ENCODE measurements at places on chromosomes 6 and 20.

DNA sequence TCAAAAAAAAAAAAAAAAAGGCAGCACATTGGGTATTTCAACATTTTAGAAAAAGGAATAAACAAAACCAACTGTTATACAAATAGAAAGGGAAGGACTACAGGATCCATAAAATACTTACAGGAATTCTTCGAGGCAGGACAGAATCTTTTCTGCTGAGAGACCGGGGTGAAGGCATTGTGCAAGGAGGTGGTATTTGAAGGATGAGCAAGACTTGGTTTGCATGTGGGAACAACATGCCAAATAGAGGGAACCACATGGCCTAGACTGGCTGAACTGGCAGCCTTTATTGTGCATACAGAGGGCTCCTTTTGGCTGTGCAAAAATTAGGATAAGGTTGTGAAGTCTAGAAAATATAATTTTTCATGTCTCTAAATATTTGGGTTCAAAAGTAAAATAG is 62.9 kb downstream of the SCAND1 start:
- no peak overlapping the region for H3K4me3 ChIP-seq
- H3K36me3 ChIP-seq = peaks cover 2% of the 10 kb centered on the region
- no peak overlapping the region for H3K27ac ChIP-seq
- DNase-seq = no peak
- peaks cover 4% of the 10 kb centered on the region for H3K27me3 ChIP-seq

GRCh38 chr6:22029171-22029570 is 267.7 kb downstream of the PRL start:
- no peaks in the 10 kb centered on the region for H3K4me1 ChIP-seq
- no peak for DNase-seq
- H3K27ac ChIP-seq = no peak overlapping the region
- no peak overlapping the region for H3K4me3 ChIP-seq

DNA sequence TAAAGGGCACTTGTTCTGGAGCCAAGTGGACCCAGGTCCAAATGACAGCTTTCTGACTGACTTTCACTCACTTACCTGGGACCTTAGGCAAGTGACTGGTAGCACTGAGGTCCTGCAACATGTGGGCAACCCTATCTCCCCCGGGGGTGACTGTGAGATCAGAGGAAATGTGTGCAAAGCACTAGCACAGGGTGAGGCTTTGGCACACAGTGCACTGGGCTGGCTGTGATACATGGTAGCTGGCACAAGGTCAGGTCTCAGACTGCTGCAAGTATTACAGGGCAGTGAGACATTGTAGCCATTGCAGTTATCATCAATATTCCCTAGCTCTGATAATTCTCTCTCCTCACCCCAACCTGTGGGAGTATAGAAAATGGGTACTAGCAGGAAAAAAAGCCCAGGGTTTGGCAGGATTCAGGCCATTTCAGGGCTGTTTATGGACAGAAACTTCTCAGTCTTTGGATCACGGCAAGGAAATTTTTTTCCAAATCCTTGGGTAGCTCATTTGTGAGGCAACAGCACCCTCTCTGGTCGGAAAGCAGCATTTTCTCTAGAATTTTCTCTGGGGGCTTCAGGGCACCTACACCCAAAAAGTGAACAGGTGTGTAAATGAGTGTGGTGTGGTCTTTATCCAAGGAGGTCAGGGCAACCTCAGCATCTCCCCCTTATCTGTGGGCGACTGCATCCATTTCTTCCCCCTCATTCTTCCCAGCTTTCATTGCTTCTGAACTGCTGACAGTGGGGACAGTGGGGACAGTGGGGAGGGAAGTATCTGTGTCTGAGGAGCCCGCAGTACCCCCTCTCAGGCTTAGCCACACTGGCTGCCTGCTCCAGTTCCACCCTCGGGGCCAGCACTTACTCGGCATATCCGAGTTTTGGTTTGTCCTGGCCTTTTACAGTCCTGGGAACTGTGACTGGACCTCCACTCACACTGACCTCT is 148.7 kb upstream of the PHACTR3 start:
- no peak overlapping the region for H3K27ac ChIP-seq
- DNase-seq = no peak
- H3K36me3 ChIP-seq = no peaks in the 10 kb centered on the region
- H3K4me3 ChIP-seq = no peak overlapping the region

DNA sequence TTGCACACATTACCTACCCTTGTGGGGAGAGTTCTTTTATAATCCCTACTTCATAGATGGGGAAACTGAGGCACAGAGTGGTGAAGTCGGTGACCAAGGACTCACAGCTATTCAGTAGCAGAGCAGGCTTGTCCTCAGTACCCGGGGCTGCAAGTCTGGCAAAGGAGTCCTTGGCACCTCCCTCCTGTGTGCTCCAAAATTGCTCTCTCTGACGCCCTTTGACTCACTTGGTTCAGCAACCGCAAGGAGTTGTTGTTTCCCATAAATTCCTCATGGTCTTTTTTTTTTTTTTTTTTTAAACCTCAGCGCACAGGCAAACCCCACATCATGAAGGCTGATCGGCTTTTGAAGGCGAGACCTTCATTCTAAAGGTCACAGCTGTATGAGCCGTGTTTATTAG is 143.2 kb downstream of the CEBPB start:
- no peak overlapping the region for H3K4me3 ChIP-seq
- peaks cover 13% of the 10 kb centered on the region for H3K27me3 ChIP-seq
- peaks cover 12% of the 10 kb centered on the region for H3K4me1 ChIP-seq
- no peak for DNase-seq
- H3K36me3 ChIP-seq = peaks cover 3% of the 10 kb centered on the region

GRCh38 chr20:396619-397431 is 11.3 kb upstream of the RBCK1 start:
- no peak for DNase-seq
- H3K36me3 ChIP-seq = peaks cover 23% of the 10 kb centered on the region
- H3K4me3 ChIP-seq = no peak overlapping the region

GRCh38 chr6:130675072-130675471 is 152.1 kb upstream of the SMLR1 start:
- peaks cover 3% of the 10 kb centered on the region for H3K36me3 ChIP-seq
- no peak for DNase-seq
- no peaks in the 10 kb centered on the region for H3K27me3 ChIP-seq
- H3K27ac ChIP-seq = no peak overlapping the region
- H3K4me1 ChIP-seq = no peaks in the 10 kb centered on the region

DNA sequence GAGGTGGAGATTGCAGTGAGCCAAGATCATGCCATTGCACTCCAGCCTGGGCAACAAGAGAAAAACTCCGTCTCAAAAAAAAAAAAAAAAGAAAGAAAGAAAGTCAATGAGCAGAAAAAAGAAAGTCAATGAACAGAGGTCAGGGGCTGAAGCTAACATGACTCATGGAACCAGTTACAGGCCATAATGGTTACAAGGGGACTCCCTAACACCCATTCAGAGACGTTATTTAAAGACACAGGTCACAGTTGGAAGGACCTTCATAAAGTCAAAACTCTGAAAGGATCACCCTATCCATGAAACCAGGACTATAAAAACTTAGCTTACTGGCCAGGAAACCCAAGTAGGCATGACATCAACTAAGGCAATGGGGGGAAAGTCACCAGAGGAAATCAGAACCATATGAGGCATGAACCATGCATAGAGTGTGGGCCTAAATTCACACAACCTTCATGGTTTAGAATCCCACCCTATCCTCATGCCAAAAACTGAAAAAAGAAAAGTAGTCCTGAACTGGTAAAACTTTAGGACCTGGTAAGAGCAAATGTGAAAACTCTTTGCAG is 18.2 kb downstream of the FBXL4 start:
- peaks cover 11% of the 10 kb centered on the region for H3K36me3 ChIP-seq
- H3K27me3 ChIP-seq = no peaks in the 10 kb centered on the region
- H3K4me3 ChIP-seq = no peak overlapping the region
- H3K27ac ChIP-seq = no peak overlapping the region
- peaks cover 56% of the 10 kb centered on the region for H3K4me1 ChIP-seq
- no peak for DNase-seq

Data from immature natural killer cell (primary cell).